ENCODE measurements at places on chromosomes 4 and X. TPM values are rescaled to one million over a fixed set of nuclear protein-coding genes. Genes with fewer than 3 reads are reported as not detected.

DNA sequence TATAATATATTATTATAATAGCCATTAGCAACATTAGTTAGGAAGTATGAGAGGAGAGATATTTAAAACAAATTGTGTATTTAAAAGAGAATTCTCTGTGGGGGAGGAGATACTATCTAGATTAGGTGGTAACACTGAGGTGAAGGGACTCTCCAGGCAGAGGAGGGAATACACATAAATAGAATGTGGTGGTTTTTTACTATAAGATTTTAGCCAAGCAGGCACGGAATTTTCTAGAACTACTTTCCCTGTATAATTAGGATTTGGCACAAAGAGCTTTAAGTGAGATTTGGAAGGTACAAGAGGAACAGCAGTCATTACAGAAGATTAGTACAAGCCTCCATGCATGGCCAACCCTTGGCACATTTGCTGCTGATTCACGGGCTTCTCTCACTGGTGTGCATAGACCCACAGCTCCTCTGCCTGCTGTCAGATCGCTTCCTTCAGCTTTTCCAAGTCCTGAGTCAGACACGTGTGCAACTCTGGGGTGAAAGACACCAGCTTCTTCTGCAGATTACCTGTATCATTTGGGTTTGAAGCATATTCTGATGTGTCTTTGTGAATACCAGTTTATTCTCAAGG is 685.5 kb downstream of the KCTD8 start:
- DNase-seq = no peak

CLCN4 gene
- total RNA-seq = 23.4 TPM

- DNase-seq = no peak
Measured at GRCh38 chr4:70802928-70803580, 36.6 kb downstream of the GRSF1 start.

SPACA5 gene
- total RNA-seq = not detected

PCDH18 gene
- 4.9 TPM for total RNA-seq

- no peak for DNase-seq
Measured at GRCh38 chr4:141565379-141566089, 70.8 kb upstream of the IL15 start.

DNA sequence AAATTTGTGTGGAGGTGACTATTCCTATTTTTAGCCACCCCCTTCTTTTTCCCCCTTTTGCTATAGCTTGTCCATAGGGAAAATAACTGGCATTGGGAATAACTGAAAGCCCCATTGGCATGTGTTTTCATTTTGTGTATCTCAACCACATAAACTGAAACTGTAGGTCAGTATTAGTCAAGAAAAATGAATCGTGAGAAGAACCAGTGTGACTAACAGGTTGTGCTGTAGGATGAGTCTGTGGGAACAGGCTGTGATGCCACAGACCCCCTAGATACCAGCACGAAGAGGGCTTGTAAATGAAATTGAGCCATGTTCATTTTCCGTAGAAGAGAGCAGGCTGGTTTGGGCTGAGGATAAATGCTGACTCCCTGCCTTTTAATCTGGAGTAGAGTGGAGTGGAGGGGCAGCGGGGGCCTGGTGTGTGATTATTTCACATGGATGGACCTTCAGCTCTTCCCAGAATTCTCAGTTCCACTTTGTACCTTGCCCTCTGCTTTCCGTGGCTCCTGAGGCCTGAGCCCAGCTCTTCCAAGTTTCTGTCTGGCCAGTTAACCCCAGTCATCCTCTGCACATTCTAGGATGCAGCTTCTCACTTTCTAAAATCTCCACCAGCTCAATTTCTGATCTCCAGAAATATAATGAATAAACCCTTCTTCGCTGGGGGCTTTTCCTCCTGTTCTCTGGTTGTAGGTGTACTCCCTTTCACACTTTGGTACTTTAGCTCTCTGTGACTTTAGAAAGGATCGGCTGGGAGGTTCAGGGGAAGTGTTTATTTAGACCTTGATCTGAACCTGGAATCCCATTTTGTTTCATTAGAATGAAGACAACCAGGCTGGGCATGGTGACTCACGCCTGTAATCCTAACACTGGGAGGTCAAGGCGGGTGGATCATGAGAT is 37.3 kb downstream of the DCUN1D4 start:
- no peak for DNase-seq

DNA sequence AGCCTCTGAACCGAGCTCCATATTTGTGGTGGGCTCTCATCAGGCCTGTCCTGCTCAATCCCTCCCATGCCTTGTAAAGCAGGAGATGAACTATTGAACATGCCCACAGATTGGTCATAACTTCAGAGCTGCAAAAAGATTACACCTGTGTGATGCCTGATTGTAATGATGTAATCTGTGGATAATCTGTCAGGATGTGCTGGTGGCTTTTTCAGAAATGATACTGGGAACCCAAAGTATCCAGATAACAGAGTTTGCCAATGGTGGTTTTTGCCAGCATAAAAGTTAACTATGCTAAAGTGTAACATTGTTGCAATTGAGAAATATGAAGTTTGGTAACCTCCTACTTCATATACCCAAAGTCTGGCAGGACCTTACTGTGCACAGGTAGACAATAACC is 393.4 kb downstream of the RAPGEF2 start:
- no peak for DNase-seq

GSX2 gene
- not detected for total RNA-seq

DNA sequence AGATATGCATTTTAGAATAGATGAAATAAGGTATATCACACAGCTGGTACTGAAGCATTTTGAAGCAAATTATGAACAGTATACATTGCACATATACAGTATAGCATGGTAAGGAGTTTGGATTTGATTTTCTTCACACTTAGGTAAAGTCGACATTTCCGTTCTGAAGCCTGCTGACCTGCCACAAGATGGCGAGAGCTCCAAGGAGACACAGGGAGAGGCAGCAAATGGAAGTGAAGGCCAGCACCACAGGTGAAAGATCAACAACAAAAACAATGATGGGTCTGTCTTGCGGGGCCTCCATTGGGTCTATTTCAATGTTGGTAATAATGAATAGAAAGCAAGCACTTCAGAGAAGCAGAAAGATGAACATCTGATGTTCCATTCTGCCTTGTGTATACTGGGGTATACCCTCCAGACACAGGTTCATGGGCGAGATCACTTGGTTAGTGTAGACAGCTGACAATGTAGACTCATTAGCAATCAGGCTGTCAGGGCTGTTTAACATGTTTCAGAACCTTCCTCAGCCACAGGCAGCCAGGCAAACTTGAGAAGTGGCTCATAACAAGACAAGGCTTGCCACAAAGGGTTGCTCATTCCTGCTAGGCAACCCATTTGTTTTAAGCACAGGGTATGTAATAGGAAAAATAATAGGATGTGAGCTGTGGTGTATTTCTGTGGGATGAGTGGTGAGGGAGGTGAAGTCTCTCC is 21.4 kb upstream of the NOX1 start:
- DNase-seq = no peak

FAM149A gene
- total RNA-seq = 5.8 TPM

GRCh38 chrX:12673487-12673886 is 117.7 kb upstream of the PRPS2 start:
- no peak for DNase-seq

DNA sequence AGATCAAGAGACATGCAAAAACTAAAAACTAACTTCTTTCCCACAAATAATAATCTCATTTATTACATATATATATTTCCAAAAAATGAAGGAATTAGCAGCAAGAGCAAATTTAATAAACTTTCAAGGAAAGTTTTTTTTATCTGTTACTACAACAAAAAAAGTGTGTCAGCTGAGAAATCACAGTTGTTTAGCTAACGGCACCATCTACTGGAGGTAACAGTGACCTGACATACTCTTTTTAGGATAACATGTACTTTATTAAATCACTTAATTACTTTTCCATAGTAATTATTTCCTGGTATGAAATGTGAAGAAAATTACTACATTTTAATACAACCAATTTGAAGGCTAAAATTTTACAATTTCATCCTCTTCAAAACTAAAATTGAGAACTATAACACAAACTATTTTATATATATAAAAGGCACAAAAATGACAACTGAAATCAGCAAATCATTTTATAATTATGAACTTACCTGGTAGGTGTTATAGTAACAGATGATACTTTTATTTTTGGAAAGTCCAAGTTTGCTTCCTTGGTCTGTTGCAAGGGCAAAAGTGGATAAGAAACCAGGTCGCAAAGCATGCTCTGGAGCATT is 9.1 kb downstream of the LAMTOR3 start:
- DNase-seq = no peak

DNA sequence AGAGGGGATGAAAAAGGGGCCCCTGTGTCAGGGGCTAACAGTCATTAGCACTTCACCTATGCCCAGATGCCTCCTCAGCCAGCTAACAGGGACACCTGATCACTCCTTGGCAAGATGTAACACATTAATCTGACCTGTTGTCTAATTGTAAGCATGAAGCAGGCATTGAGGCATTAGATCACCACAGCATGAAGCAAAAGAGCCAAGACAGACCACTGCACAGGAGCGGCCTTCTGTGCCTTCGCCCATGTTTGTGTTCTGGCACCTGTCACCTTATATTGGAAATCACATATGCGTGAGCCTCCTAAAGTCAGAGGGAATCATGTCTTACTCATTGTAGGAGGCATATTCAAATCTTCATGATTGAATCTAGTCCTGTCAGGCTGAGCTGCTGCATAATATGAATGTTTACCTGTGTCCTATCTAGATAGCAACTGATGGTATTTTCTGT is 48.4 kb downstream of the PTTG2 start:
- no peak for DNase-seq

GRCh38 chr4:144518181-144518895 is 127.6 kb upstream of the HHIP start:
- no peak for DNase-seq

HSPA4L gene
- total RNA-seq = 12.4 TPM

DNA sequence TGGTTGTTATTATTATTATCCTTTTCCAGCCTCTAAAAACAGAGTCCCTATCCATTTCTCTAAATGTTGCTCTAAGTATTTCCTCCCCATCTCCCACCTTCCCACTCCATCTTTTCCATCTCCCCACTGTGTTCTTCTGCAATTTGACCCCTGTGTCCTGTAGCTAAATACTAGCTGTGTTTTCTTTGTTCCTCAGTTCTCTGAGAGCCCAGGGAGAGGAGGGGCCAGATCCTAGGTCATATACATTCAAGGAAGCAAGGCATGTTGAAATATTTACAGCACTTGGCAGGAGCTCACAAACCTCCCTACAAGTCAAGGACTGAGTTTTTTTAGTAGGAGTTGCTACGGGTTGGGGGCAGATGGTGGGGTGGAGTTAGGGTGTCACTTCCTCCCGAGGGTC is 10.5 kb downstream of the SLC16A2 start:
- DNase-seq = no peak

GRCh38 chrX:75061701-75062100 is 94.4 kb downstream of the ABCB7 start:
- DNase-seq = no peak

- DNase-seq = no peak
Measured at GRCh38 chrX:123691776-123692175, 41.1 kb downstream of the THOC2 start.

GRCh38 chr4:36747277-36748129 is 466.1 kb downstream of the DTHD1 start:
- no peak for DNase-seq

KLB gene
- total RNA-seq = 0.05 TPM

RTL5 gene
- 6.3 TPM for total RNA-seq

GRCh38 chrX:40310447-40310846 is 212.7 kb upstream of the BCOR start:
- no peak for DNase-seq

FAM156B gene
- 6.4 TPM for total RNA-seq

DNA sequence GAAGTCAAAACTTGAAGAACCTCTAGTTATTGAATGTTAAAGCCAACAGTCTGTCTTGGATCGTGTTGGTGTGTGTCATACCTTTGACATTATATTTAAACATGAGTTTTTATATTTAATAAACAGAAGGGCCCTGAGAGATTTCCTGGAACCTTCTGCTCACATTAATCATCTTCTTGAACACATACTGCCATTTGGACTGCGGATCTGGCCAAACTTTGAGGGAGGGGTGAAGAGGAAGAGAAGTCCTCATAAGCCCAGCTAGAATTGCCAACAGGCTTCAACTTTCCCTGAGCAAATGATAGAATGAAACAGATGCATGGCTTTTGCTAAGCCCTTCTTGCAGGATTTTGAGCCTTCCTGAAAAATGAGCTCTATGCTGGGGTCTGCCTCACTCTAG is 27.4 kb downstream of the CCKAR start:
- DNase-seq = no peak

MOSPD2 gene
- total RNA-seq = 5.5 TPM

- DNase-seq = no peak
Measured at GRCh38 chr4:73885574-73886267, 16.5 kb downstream of the CXCL1 start.

GRCh38 chrX:124239324-124239723 is 93.1 kb upstream of the TEX13D start:
- DNase-seq = no peak
